ENCODE measurements at places on chromosomes 2 and 18. TPM values are rescaled to one million over a fixed set of nuclear protein-coding genes. Genes with fewer than 3 reads are reported as not detected.

The RGPD4 gene
- 0.08 TPM for total RNA-seq

The SH3RF3 gene
- 0.42 TPM for total RNA-seq

The HOXD3 gene
- total RNA-seq, result not detected

GRCh38 chr2:3631161-3631850, 26.7 kb upstream of the ALLC start:
- H3K4me1 ChIP-seq, result no peaks in the 10 kb centered on the region
- H3K4me3 ChIP-seq, result no peak overlapping the region
- no peaks in the 10 kb centered on the region for H3K36me3 ChIP-seq
- no peak overlapping the region for H3K27ac ChIP-seq
